Neural crest cell (in vitro differentiated cells): ENCODE measurements at places on chromosomes 1 and 21. TPM values are rescaled to one million over a fixed set of nuclear protein-coding genes. Genes with fewer than 3 reads are reported as not detected.

Gene FCGR3B
- total RNA-seq: not detected in 2 replicates

Gene TP73
- total RNA-seq: 1.5 and 2.1 TPM in 2 replicates

DNA sequence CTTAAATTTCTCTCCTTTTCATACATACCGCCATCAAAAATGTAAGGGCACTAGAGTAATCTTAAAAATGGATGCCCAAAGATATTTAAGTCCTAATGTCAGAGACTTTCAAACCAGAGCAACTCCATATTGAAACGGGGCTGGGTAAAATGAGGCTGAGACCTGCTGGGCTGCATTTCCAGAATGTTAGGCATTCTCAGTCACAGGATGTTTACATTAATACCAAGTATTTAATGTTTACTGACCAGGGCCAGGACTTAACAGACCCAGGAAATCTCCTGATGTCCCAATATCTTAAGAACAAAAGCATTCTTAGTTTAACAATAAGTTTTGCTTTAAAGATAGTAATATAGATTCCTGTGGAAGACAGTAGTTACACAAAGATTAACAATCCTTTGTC, 563.9 kb upstream of the BEND5 start:
- no peak for DNase-seq
- H3K36me3 ChIP-seq: peaks cover 6% of the 10 kb centered on the region
- H3K27me3 ChIP-seq: no peaks in the 10 kb centered on the region
- no peaks in the 10 kb centered on the region for H3K4me1 ChIP-seq
- H3K27ac ChIP-seq: no peak overlapping the region

GRCh38 chr1:212586206-212587015, 22.1 kb upstream of the ATF3 start:
- DNase-seq: no peak
- peaks cover 7% of the 10 kb centered on the region for H3K4me1 ChIP-seq
